T-helper 1 cell treated with Interleukin-12 subunit alpha and Interleukin-12 subunit beta and Interleukin-4 antibody, amounts not matched to agents 30 ng/mL and 1 ng/mL, for 36 hours (primary cell): ENCODE measurements at places on chromosomes 2 and 18. TPM values are rescaled to one million over a fixed set of nuclear protein-coding genes. Genes with fewer than 3 reads are reported as not detected.

SATB2 gene
- total RNA-seq: 0.10 TPM in 2 replicates

CPSF3 gene
- 46.0 and 47.9 TPM in 2 replicates for total RNA-seq

NLRC4 gene
- 0.07 and 0.12 TPM in 2 replicates for total RNA-seq

IL36G gene
- total RNA-seq: 0.29 TPM in 1 of 2 replicates, not detected in the other

ARHGAP28 gene
- total RNA-seq: not detected in 2 replicates

PTH2R gene
- total RNA-seq: 0.07 and 0.22 TPM in 2 replicates

MAPRE3 gene
- total RNA-seq: 2.2 and 3.4 TPM in 2 replicates
